CD4-positive, alpha-beta T cell treated with Interferon gamma for 1 hour (primary cell): ENCODE measurements at places on chromosomes 4 and X.
A peak's percentile ranks its signal among the peaks of the same experiment; 100 is the strongest.

DNA sequence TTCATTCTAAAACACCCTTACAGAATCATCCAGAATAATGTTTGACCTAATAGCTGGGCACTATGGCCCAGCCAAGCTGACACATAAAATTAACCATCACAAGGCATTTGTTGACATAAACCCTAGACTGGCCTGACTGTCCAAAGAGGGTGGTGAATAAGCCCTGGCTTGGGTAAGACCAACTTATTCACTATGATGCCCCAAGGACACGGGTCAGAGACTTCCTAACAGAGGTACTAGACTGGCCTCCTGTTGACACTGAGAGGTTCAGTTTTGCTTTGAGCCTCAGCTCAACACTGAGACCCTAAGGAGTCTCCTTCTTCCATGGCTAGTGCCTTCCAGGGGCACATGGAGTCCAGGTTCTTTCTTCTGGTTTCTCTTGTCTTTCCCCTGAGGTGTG, 21.3 kb downstream of the FGF2 start:
- no peak for DNase-seq

DNA sequence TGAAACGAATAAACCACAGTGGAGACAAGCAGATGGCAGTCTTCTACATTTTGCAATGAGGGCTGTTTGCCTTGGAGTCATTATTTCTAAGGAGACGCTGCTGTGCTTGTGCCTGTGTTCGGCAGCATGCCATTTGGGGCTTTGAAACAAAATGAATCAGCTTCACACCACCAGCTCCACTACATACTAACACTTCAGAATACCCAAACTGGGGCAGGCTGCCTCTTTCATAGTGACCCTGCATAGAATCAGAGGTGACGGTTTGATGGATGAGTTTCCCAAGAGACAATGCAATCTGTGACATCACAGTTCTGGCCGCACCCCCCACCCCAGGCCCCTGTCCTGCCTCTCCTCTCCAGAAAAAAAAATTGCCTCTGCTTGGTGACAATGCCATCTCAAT, 57.1 kb upstream of the MID1 start:
- no peak for DNase-seq

DNA sequence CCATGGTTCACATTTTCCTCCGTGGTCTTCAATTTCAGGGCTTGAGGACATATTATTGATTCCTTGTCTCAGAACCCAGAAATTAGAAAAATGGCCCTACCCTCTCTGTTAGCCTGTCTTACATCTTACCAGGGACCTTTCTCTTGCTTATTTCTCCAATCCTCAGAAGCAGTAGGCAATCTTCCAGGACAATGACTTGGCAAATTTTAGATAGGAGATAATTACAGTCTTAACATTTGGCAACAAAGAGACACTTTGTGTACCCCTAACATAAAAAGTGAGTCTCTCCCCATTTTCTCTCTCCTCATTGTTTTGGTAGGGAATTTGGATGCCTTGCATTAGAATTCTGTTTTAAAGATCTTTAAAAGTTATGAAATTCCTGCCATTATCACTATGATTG, 778.1 kb upstream of the SLIT2 start:
- no peak for DNase-seq

GRCh38 chrX:119606280-119607017, at the start of gene NKRF:
Gene NKRF, minus strand, starts transcription at chrX:119606424.
- DNase-seq, result peak; percentile 93

GRCh38 chr4:154660052-154660451, 47.6 kb upstream of the FGG start:
- no peak for DNase-seq

- no peak for DNase-seq
These were observed 282.7 kb downstream of the ANKRD50 start for GRCh38 chr4:124429746-124430250.

DNA sequence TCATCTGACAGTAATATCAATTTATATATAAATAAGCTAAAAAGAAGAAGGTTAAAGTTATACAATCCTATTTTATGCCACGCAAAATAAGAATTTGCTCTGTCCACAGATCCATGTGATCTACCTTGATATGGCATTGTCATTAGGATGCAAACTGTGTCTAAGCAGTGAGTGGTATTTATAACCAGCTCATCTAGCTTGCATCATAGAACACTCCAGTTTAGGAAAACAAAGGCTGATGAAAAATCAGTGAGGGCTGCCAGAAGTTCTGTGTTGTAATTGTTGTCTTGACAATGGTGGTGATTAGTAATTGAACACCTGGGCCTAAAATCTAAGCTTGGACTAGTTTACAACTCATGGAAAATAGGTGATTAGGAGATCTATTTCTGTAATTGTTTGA, 111.0 kb downstream of the CPE start:
- DNase-seq, result no peak

DNA sequence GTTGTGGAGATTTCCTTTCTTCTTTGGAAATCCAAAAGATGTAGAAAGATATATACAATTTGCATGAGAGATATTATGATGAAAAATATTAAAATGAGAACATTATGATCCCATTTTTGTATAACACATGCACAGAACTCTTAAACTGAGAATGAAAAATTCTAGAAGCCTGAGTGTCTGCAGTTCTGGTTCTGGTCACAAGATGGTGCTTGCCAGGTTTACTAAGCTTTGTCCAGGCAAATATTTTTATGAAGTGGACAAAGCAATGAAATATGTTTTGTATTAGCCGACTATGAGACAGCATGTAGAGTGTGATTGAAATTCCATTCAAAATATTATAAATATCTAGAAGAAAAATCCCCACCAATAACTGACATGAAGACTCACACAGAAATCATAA, 2.2 kb downstream of the PWWP3B start:
- DNase-seq, result no peak

DNA sequence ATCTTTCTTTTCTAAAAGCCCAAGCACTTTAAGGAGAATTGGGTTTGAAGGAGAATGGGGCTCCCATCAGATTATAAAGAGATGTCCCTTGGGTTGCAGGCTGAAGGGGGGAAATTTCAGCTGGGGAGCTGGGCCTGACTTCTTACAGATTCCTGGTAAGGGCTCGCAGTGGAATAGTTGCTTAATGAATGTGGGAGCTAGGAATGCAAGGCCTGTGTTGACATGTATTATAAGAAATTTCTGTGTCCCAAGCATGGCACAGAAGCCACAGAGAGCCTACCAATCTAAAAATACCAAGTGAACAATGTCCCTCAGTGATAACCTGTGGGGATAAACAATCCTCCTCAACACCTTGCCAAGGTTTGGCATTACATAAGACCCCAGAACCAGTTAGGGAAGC, 39.3 kb upstream of the WNK3 start:
- DNase-seq, result no peak

GRCh38 chr4:121380776-121381462, at the start of gene QRFPR:
Gene QRFPR, minus strand, starts transcription at chr4:121381018. Its CDS starts 371 bp downstream, at chr4:121380647.
- no peak for DNase-seq

- DNase-seq, result no peak
These were observed 11.8 kb downstream of the UGT2B15 start for GRCh38 chr4:68658672-68659071.

- no peak for DNase-seq
These were observed 19.1 kb upstream of the ZXDA start for GRCh38 chrX:57929373-57929772.

- no peak for DNase-seq
These were observed 105.2 kb downstream of the PDE5A start for GRCh38 chr4:119523399-119523798.

DNA sequence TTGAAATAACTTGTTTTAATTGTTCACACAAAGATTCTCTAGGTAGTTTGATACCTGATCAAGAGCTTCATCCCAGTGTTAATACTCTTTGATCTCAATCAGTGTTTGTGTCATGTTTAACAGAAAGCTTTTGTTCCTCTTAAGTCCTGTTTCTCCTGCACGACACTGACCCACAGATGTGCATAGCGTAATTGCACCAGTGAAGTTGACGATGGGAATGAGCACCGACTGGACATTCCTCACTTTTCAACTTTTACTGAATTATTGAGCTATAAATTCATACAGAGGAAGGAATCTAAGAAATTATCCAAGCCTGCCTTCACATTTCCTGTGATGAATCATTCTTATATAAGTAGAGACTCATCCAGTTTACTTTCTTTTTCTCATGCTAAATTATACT, 878.7 kb upstream of the TENM3 start:
- no peak for DNase-seq

- peak; percentile 48 for DNase-seq
These were observed 35.0 kb upstream of the CLCN4 start for GRCh38 chrX:10121787-10122186.

- DNase-seq, result no peak
These were observed 132.3 kb downstream of the PDLIM5 start for GRCh38 chr4:94583914-94584641.

- peak; percentile 28 for DNase-seq
These were observed 5.4 kb upstream of the CXCR3 start for GRCh38 chrX:71623714-71624113.

GRCh38 chrX:42948723-42949657, 171.0 kb upstream of the PPP1R2C start:
- DNase-seq, result peak; percentile 25

GRCh38 chr4:2943364-2944090, 19.7 kb downstream of the NOP14 start:
- DNase-seq, result no peak

GRCh38 chr4:123776267-123776666, 379.7 kb downstream of the SPRY1 start:
- no peak for DNase-seq

GRCh38 chrX:50200907-50201306, at the start of gene AKAP4:
Gene AKAP4, minus strand, starts transcription at chrX:50201007. Its CDS starts 118 bp downstream, at chrX:50200889.
- DNase-seq, result no peak

DNA sequence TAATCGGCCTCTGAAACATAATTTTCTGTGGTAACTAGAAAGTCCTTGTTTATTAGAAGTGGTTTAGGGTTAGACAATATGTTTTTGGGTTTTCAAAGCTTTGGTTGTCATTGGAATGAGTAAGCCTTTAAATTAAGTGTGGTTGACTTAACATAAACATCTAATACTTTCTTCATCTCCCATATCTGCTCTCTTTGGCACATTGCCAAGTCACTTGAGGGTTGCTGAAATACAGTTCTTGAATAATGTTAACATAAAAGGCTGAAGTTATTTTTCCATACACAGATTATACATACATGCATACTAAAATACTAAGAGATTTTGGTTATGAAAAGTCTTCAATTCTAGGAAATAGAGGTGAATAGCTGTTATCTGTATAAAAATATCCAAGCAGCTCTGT, 241.7 kb upstream of the BMP3 start:
- no peak for DNase-seq

GRCh38 chr4:156330436-156331031, 376.9 kb upstream of the CTSO start:
- no peak for DNase-seq

- no peak for DNase-seq
These were observed 123.4 kb downstream of the ASB9 start for GRCh38 chrX:15146515-15146914.

DNA sequence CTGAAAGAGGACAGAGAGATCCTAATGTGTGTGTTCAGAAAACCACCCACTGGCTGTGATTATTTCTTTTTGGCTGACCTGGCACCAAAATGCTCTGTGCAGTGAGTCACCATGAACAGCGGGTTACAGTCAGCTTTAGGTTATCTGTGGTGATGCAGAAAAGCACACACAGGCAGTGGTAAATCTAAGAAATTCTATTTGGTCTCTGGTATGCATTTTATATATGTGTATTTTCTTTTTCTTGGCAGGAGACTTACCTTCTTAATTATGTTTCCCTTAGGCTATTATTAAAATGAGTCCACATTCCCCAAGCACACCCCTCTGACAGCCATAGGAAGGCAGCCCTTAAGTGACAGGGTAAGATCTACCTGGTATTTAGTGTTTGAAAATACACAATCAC, 79.1 kb upstream of the TFDP3 start:
- DNase-seq, result no peak

- DNase-seq, result no peak
These were observed 17.8 kb downstream of the ZNF185 start for GRCh38 chrX:152915541-152916241.

- no peak for DNase-seq
These were observed 805 bp downstream of the GATB start for GRCh38 chr4:151760002-151760401.

- no peak for DNase-seq
These were observed 880 bp downstream of the UNC5C start for GRCh38 chr4:95547715-95548471.

GRCh38 chr4:105944540-105944939, 49.3 kb downstream of the NPNT start:
- DNase-seq, result no peak

- DNase-seq, result peak; percentile 76
These were observed 3.4 kb upstream of the AVPR2 start for GRCh38 chrX:153900831-153901752.

DNA sequence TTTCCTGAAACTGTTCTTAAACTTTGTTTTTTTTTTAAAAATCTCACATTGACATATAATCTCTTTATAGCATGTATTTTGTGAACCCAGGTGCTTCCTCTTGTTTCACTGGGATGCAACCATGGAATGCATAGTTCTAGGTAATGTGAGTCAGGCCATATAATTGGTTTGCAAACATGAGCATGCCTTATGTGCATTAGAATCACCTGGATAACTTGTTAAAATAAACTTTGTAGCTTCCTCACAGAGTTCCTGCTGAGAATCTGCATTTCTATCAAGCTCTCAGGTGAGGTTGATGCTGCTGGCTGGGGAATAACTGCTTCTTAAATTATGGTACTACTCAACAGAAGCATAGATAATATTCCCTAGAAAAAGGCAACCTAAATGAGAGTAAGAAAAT, 940.3 kb upstream of the LCORL start:
- DNase-seq, result no peak

DNA sequence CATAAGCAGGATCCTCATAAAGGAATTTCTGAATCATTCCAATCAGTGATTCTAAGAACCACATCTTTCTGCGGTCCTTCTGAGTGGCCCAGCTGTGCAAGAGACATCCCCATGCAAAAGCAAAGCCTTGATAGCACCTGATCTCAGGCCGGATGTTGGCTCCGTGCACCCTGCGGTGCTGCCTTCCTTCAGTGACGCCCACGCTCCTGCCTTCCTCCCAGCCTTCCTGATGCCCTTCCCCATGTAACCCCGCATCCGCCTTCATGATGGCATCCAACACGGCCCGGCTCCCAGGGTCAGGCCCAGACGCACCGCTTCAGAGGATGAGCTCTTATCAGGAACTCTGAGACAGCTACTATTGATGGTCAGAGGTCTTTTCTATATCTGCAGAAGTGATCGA, 20.4 kb upstream of the CYP4V2 start:
- no peak for DNase-seq

DNA sequence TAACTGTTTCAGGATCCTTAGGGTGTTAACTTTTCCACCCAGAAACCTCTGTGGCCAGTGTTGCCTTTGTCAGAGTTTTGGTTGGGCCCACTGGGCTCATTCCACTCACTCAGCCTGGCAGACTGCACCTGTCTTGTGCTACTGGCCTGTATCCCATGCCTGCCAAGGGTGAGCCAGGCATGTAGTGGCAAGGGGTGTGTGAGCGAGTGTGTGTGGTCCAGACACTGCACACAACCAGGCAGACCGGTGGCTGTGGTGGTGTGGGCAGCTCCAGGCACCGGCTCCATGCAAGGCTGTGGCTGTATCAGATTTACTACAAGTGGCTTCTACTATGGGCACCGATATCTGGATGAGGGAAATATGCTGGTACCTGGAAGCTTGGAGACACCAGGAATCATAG, 394.6 kb upstream of the DMD start:
- DNase-seq, result no peak

GRCh38 chr4:83387012-83387411, 52.4 kb upstream of the HPSE start:
- no peak for DNase-seq

- no peak for DNase-seq
These were observed 65.6 kb downstream of the SPINK2 start for GRCh38 chr4:56755901-56756300.

- no peak for DNase-seq
These were observed 1.5 kb downstream of the KLF8 start for GRCh38 chrX:56233682-56234081.

- DNase-seq, result no peak
These were observed 1.6 kb upstream of the FGF5 start for GRCh38 chr4:80264825-80265224.
